RKO (cell line): ENCODE measurements at places on chromosomes 2 and 18.

DNA sequence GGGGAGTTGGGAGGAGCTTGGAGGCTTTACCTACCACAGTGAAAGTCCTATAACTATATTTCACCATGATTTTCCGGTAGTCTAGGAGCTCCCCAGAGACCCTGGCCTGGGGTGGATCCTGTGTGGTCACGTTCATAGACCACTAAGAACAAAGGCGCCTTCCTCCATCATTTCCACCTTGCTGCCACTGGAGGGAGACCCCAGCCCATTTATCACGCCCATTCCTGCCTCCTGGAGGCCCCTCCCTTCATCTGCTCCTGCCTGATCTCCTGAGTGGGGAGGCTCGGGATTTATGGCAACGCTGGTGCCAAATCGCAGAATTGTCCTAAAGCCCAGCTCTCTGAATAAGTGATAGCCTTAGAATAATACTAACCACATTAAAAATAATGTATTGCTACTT, 507.6 kb upstream of the SPHKAP start:
- DNase-seq, result no peak

DNA sequence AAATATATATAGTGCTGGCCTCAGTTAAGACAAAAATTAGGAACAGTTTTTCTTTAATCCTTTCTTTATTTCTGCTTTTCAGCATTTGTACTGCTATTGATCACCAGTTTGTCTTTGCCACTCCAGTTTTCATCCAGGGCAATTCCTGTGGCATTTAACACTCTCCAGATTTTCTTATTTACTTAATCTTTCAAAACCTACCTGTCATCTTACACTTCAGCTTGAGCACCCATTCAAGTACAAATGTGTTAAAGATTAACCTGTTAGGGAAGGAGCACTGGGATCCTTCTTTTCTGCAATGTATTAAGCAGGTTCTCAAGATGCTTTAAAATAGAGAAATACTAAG, 101.8 kb upstream of the SCN1A start:
- no peak for DNase-seq

GRCh38 chr2:173654896-173655265, 300.2 kb downstream of the CDCA7 start:
- DNase-seq, result no peak

DNA sequence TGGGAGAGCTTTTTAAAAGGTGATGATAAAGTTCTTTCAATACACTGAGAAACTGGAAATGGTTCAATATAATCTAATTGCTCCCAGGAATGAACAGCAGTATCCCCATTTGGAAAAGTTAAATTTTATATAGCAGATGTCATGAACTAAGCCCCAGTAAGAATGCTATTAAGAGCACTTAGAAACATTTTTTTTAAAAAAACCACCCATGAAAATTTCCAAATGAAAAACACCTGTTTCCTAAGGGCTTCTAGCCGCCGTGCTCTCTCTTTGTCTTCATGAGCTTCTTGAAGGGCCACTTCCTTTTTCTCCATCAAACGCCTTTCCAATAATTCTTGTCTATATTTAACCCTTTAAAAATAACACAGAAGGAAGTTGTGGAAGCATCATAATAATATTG, 77.0 kb downstream of the UPP2 start:
- no peak for DNase-seq

- DNase-seq, result no peak
Observed at GRCh38 chr18:47187721-47188120, 11.6 kb upstream of the IER3IP1 start.

DNA sequence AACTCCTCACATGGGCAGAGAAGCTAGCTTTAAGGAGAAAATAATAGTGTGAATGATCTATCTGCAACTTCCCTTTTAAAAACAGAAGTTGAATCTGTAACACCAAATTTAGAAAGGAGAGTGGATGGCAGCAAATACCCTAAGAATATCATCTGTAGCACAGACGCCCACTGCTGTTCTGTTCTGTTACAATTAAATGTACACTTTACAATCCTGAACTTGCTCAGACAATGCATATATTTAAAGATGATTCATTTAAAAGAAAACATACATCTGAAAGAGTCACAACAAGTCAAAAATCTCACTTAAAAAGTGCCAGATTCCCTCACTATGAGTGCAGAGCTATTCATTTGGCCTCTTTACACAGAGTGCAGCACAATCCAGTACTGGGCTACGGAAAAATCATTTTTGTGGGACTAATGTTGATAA, 8.0 kb upstream of the SERTAD2 start:
- no peak for DNase-seq

GRCh38 chr2:60154142-60154541, 399.3 kb downstream of the BCL11A start:
- DNase-seq, result no peak

DNA sequence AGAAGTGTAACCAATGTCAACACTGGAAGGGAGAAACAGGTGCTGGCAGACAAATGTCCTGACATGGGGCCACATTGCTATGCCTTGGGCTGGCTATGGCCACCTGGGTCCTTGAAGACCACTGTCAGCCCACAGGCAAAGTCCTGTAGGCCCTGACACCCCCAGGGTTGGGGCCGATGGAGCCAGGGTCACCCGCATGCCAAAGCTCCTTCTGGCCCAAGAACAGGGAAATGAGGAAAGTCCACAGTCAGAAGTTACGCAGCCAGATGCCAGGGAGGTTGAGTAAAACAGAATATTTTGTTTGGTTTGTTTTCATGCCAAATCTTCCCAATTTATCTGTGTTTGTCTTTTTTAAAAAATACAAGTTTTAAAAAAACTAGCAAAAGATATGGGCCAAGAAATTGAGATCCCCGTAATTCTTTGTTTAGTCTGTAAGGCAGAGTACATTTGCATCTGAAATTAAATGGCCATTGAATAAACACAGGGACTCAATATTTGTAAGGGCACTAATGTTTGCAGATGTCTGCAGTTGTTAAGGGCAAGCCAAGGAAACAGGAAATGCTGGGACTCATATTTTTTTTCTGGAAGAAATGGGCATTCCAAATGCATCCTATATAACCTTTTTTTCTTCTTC, 186.4 kb downstream of the FAM210A start:
- no peak for DNase-seq

GRCh38 chr2:209908511-209908910, 93.9 kb upstream of the RPE start:
- no peak for DNase-seq

GRCh38 chr2:143801561-143801960, 672.3 kb downstream of the ARHGAP15 start:
- no peak for DNase-seq

DNA sequence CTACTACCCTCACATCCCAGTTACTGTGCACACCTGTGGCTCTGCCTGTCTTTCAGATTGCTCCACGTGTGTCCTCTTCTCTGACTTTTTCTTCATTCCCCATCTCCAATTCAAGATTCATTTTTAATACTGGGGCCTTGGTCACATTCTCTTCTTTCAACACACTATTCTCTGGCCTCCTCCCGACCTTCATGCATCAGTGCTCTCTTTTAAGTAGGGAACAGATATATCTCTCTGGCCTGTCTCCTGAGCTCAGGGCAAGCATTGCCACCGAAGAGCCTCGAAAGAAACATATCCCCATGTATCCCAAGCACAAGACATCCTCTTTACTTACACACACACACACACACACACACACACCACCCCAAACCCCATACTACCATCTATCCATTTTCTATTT, 21.6 kb upstream of the PAX8 start:
- no peak for DNase-seq
